Body of pancreas (tissue), 4 donors: ENCODE measurements at places on chromosomes 6 and 20. TPM values are rescaled to one million over a fixed set of nuclear protein-coding genes. Genes with fewer than 3 reads are reported as not detected.

GRCh38 chr6:51120016-51120415 lies 301.3 kb downstream of the TFAP2B start:
- no peak for DNase-seq
- H3K27ac ChIP-seq, result no peak overlapping the region
- no peak overlapping the region for H3K4me3 ChIP-seq
- no peaks in the 10 kb centered on the region for H3K27me3 ChIP-seq
- H3K4me1 ChIP-seq, result no peaks in the 10 kb centered on the region

SNAP25 gene
- 10.9 TPM for total RNA-seq

- no peaks in the 10 kb centered on the region for H3K27me3 ChIP-seq
- no peaks in the 10 kb centered on the region for H3K4me1 ChIP-seq
- H3K4me3 ChIP-seq, result no peak overlapping the region
- no peak overlapping the region for H3K27ac ChIP-seq
These were observed 73.4 kb downstream of the REPS1 start for GRCh38 chr6:138914701-138915100.

- H3K36me3 ChIP-seq, result no peaks in the 10 kb centered on the region
- no peaks in the 10 kb centered on the region for H3K27me3 ChIP-seq
- H3K27ac ChIP-seq, result no peak overlapping the region
- no peak for DNase-seq
These were observed 467.6 kb downstream of the DHX35 start for GRCh38 chr20:39429726-39430125.

DNA sequence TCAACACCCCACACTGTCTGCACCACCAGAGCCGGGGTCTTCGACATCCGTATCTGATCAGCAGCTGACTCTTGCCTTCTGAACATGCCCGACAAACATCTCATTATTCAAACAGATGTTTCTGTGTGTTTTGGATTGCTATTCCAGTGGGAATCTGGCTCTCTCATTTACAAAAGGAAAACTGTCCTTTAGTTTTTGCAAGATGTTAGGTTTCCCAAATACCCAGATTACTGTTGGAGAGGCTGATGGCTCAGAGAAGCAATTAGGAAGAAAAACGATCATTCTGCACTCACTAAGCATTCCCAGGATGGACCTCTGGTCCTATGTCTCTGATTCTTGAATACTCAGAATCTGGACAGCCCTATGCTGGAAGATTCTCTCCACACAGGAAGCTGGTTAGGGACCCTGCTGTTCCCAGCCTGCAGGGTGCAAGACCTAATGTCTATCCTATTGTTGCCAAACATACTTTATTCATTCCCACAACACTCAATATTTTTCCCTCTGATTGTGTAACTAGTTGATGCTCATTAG lies 532.9 kb downstream of the CDH26 start:
- no peaks in the 10 kb centered on the region for H3K36me3 ChIP-seq
- no peak overlapping the region for H3K27ac ChIP-seq
- no peaks in the 10 kb centered on the region for H3K27me3 ChIP-seq
- no peak overlapping the region for H3K4me3 ChIP-seq
- no peak for DNase-seq
